ENCODE measurements at places on chromosomes 1 and 21. TPM values are rescaled to one million over a fixed set of nuclear protein-coding genes. Genes with fewer than 3 reads are reported as not detected.
A peak's percentile ranks its signal among the peaks of the same experiment; 100 is the strongest.

The PRELP gene
- total RNA-seq = under 0.01 TPM

The AMY1A gene
- not detected for total RNA-seq

The FMO2 gene
- total RNA-seq = not detected

The VWA5B1 gene
- total RNA-seq = not detected

- DNase-seq = no peak
Measured at GRCh38 chr1:27333717-27334279, 8.0 kb upstream of the SYTL1 start.

GRCh38 chr21:38660333-38661196, 145.2 kb upstream of the ETS2 start:
- DNase-seq = peak; percentile 48

DNA sequence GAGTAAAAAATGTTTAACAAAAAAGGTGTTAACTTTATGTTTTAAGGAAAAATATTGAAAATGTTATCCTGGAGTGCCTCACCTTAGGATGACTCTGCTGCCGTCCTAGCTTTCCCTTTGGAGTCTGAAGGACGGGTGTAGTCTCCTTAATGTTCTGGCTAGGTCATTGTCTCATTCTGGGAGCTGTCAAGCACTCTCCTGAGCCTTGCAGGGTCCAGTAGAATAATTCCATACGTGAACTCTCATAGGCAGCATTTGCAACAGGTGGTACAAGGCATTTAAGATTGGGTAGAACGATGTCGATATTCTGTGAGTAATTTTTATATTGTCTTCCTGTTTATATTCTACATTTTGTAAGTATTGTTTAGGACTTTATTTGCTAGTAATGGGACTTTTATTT, 283.6 kb upstream of the C1orf105 start:
- peak; percentile 42 for DNase-seq

GRCh38 chr1:158686111-158687009, at the start of gene SPTA1:
Gene SPTA1, minus strand, starts transcription at chr1:158686715. Its CDS starts 198 bp downstream, at chr1:158686517.
- DNase-seq = peak; percentile 28

DNA sequence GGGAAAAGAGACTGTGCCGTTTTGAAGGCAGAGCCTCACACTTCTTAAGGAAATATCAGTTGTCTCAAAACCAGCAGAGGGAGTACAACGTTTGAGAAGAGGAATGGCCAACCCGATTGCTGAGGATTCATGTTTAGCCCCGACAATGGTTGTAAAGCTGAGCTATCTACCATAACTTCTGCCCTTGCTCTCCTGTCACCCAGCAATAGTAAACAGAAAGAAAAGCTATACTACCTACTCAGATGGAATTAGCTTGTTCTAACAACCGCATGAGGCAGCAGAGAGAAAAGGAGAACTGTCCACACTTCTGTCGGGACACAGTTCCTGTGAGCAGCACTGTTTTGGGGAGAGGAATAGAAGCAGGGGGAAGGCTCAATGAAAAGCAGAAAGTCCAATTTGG, 91.2 kb downstream of the SLC45A1 start:
- DNase-seq = peak; percentile 79

DNA sequence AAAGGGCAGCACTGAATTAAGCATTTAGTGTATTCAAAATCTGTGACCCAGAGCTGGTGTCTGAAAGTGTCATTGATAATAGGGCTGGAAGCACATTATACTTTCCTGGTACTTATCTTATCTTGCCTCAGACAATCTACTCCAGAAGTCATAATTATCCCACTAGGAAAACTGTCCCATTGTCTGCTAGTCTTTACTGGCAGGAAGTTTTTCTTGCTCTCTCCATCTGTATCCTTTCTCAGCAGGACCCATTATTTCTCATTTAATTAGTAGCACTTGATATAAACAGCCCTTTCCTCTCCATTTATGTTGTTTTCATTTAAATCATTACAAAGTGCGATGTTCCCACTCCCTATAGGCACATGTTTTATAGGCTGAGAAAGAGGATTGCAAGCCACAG, 36.5 kb upstream of the BARHL2 start:
- DNase-seq = no peak

GRCh38 chr1:11873395-11874257, 14.9 kb upstream of the NPPB start:
- no peak for DNase-seq

DNA sequence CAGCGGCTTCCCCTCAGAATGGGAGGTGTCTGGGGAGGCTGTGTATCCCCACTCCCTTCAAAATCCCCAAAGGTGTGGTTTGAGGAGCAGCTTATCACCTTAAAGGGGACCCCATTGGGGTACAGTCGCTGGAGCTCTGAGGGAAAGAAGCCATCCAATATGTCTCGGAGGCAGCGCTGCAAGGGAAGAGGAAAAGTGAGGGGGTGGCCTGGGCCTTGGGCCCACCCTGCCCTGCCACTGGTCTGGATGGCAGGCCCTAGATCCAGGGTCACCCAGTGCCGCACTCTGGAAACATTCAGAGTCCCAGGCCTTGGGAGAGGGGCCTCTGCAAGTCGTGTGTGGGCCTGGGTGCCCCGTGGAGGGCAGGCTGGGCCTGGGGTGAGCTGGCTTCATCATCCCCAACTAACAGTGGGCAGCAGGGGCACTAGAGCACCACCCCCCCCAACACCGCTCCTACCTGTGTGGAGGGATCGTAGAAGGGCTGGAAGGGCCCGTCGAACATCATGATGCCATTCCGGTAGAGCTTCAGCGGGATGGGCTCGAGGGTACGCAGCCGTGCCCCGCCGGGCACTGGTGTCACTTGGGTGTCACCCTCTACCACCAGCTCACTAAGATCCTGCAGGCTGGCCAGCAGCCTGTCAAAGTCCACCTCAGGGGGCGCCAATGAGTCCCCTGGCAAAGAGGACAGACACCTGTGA, 5.6 kb downstream of the SH3BGRL3 start:
- DNase-seq = peak; percentile 32

DNA sequence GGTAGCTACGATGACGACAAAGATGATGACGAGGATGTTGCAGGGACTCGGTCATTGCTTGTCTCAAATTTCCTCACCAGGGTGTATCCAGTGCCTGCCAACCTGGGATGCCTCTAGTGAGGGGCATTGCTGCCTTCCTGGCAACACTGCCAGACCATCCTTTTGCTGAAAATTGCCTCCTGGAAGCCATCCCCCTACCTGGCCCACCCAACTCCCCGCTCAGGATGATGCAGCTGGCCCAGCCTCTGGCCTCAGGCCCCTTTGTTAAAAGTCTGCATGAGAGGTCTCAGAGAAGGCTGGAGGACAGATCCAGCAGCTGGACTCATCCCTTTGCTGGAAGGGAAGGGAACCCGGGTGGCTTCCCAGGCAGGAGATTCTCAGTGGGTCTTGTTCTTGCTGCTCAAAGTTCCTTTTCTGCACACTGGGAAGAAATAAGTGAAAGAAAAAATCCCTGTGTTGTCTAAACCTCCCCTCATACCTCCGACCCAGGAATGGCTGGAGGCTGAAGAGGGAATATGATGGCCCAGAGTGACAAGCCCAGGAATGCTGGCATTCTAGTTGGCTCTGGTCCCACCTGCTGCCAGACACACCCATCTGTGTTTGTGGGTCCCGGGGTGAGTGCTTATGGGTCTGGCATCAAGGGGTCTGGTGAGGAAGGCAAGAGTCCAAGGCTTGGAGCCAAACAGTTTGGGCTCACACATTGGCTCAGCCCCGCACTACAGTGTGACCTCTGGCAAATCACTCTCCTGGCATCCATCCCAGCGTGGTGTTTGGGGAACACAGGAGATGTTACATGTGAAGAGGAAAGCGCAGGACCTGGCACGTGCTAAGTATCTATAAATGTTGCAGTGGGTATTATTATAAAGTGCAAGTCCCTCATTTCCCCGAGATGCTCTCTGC, 6.7 kb upstream of the FNDC5 start:
- no peak for DNase-seq

- no peak for DNase-seq
Measured at GRCh38 chr21:31752967-31753366, 21.0 kb upstream of the SCAF4 start.

DNA sequence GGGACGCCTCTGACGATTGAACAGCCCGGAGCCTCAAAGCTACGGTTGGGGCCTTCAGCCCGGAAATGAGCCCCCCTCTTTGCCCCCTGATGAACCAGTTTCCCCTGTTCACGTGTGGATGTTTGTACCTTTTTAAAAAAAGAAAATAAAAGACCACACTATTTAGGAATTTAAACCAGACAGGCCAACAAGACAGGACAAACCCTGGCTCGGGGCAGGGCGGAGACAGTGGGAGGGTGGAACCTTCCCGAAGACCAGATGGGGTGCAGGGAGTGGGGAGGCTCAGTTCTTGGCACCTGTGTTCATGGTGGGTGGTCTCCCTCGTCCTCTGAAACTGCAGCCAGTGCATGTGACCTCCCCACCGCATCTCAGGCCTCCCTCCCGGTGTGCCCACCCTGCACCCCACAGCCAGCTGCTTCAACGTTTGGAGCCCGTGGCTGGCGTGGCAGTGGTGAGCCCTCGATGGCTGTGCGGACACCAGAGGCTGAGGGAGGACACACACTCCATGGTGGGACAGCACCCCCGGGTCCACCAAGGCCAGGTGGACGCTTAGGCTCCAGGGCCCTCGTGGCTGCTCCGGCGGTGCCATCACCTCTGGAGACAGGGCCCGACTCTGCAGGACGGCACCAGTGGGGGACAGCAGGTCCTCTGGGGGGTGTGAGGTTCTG, 45.6 kb downstream of the COL18A1 start:
- DNase-seq = no peak

DNA sequence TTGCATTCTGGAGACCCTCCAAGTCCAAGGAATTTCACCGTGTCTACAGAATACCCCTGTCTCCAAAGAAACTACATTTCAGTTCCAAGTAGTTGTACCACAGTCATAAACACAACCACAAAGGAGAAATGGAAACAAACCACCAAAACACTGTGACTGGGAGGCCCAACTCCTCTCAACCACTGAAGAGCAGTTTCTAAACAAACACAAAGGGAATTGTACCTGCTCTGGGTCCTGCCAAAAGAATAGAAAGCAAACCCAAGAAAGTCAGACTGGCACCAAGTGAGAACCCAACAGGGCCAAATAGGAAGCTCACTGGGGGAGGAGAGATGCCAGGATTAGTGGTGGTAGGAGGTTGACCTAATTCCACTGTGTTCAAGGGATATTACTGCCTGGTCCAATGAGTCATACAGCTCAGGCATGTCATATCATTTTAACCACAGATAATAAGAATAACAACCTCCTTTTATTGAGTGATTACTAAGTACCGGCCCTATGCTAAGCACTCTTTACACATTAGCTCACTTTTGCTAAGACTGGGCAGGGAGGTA, 123.9 kb upstream of the PPP2R5A start:
- peak; percentile 87 for DNase-seq

DNA sequence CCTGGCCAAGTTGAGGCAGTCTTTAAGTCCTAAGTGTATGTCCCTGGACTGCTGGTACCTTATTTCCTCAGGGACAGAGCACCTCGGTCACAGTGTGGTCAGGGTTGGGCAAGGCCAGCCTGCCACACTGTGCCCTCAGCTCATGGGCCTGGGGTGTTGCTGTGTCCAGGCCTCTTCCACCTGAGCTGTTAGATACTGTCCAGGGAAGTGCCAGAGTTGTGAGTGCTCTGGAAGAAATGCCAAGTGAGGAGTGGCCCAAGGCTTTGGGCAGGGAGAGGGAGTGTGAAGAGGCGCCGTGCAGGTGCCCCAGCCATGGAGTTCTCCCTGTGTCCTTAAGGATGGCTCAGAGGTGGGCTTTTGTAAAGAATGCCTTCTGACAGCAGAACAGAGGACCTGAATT, 15.3 kb downstream of the URB2 start:
- DNase-seq = no peak

- peak; percentile 63 for DNase-seq
Measured at GRCh38 chr21:38712071-38712470, 93.7 kb upstream of the ETS2 start.

DNA sequence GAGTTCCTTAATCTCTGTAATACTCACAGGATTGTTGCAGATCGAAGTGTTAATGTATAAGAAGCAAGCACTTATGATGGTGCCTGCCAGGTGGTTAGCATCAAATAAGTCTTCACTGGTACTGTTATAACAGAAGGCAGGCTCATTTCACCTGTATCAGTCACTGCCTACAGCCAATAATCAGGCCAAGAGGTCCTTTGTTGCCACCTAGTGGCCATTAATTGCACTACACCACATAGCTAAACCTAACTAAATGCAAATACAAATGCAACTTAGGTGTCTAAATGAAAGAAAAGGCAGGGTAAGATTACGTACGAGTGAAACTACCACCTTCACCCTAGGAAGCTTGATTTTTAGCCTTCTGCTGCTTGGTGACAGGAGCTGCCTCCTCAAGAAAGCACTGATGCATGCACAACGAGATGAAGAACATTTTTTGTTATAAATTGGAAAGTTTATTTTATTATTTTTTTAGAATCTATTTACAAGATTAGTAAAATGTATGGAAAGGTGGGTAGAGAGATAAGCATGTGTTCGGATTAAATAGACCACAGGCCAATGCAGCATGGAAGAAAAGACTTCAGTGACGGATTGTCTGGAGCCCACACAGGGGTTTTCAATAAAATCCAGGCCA, 334.8 kb upstream of the CAMK1G start:
- DNase-seq = peak; percentile 51

DNA sequence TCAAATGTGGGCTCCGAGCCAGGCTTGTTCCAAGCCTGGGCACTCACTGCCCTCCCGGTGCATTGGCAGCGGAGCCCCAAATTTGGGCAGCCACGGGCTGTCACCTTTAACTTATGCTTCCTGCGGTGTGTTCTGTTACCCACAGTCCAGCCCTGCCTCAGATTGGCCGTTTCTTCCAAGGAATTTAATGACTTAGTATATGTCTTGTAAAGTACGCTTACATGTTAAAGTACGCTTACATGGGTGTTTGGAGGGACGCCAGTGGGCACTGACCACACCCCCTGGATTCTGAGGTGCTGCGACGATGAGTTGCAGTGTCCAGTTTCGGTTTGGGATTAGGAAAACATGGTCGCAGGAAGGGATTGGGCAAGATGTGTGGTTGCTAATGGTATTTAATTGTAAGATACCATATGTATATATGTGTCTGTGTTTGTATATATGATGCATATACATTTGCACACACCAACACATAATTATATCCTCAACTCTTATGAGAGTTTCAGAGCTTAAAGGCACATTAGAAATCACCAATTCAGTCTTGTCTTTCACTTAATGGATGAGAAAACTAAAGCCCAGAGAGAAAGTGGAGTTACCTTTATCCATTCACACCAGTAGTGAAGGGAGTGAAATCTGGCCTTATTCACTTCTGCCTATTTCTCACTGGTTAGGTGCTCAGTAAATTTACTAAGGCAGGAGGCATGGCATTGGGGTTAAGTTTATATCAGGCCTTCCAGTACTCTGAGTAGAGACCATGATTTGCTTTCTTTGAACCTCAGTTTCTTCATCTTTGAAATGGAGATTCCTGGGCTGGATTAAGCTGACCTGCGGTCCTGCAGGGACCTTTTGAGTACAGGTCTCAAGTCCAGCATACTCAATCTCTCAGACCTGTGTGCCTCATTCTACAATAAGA, 1.0 kb downstream of the SMYD2 start:
- peak; percentile 85 for DNase-seq
